Adrenal gland (tissue), 19 donors: ENCODE measurements at places on chromosomes 4 and X. TPM values are rescaled to one million over a fixed set of nuclear protein-coding genes. Genes with fewer than 3 reads are reported as not detected.

DNA sequence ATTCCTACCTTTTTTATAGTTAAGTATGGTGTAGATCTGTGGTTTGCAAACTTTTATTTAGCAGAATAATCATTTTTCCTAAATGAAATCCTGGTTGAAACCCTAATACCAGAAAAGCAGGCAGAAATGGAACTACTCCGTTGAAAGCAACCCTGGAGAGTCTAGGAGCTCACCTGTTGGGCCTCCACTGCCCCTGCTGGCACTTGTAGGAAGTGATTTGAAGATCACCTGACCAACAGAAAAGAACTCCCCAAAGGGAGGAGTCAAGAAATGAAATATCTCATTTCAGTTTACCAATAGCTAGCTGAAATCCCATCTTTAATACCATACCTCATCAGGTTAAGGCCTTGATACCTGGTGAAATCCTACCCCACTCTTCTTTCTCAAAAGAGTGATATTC is 277.1 kb downstream of the KLHL13 start:
- no peaks in the 10 kb centered on the region for H3K36me3 ChIP-seq
- H3K27ac ChIP-seq: no peak overlapping the region
- no peak overlapping the region for H3K4me3 ChIP-seq
- no peaks in the 10 kb centered on the region for H3K27me3 ChIP-seq
- no peaks in the 10 kb centered on the region for H3K4me1 ChIP-seq

DNA sequence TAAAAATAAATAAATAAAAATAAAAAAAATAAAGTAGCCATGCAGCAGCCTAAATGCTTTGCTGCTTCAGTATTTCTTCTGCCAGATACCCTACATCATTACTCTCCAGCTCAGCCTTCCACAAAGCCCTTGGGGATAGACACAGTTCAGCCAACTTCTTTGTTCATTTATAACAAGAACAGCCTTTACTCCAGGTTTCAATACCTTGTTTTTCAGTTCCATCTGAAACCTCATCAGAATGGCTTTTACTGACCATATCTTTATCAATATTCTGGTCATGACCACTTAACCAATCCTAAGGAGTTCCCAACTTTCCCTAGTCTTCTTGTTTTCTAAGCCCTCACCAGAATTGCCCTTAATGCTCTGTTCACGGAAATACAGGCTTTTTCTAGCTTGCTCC is 128.3 kb upstream of the MED14 start:
- H3K27ac ChIP-seq: no peak overlapping the region
- no peak overlapping the region for H3K4me3 ChIP-seq
- H3K4me1 ChIP-seq: no peaks in the 10 kb centered on the region
- no peaks in the 10 kb centered on the region for H3K36me3 ChIP-seq
- H3K27me3 ChIP-seq: no peaks in the 10 kb centered on the region
- no peak for DNase-seq

DNA sequence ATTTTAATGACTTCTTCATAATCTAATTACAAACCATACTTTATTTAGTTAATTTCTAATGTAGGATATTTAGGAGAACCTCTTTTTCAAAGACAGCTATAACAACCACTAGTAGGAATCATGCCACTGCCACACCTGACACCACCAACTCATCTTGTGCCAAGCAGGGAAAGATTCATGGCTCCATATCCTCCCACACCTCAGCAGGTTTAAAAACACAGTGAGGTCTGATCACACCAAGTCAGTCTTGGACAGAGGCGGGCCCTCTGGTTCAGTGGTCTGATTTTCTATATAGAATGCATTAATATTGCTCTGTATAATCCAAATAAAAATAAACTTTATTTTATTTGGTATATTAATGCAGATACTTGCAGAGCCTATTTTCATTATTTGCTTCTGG is 227.7 kb upstream of the TTC29 start:
- H3K27me3 ChIP-seq: no peaks in the 10 kb centered on the region
- H3K4me3 ChIP-seq: no peak overlapping the region
- no peak overlapping the region for H3K27ac ChIP-seq
- no peak for DNase-seq
- no peaks in the 10 kb centered on the region for H3K4me1 ChIP-seq
- H3K36me3 ChIP-seq: no peaks in the 10 kb centered on the region

ATP11C gene
- total RNA-seq: 17.2 TPM

DNA sequence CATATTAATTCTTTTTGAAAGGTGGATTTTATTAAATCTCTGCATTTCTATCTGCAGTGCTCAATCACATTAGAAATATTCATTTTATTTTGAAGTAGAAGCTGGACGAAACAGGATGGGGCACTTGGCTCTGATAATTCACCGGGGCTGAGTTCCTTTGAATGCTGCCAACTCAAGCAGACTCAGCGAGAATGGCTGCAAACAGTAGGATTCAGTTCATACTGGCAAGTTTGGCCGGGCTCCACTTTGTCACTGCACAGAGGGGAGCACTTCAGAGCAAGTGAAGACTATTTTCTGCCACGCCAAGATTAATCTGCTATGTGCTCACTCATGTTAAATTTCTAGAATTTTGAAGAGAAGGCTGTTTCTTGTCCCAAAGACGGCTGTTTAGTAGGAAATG is 30.7 kb upstream of the KLHL8 start:
- DNase-seq: no peak
- H3K36me3 ChIP-seq: no peaks in the 10 kb centered on the region
- H3K4me1 ChIP-seq: no peaks in the 10 kb centered on the region
- H3K4me3 ChIP-seq: no peak overlapping the region

GRCh38 chr4:159010563-159011260 is 92.2 kb upstream of the RAPGEF2 start:
- no peaks in the 10 kb centered on the region for H3K36me3 ChIP-seq
- peak; percentile 83 for DNase-seq
- no peaks in the 10 kb centered on the region for H3K27me3 ChIP-seq
- no peak overlapping the region for H3K27ac ChIP-seq
- peaks cover 7% of the 10 kb centered on the region for H3K4me1 ChIP-seq

DNA sequence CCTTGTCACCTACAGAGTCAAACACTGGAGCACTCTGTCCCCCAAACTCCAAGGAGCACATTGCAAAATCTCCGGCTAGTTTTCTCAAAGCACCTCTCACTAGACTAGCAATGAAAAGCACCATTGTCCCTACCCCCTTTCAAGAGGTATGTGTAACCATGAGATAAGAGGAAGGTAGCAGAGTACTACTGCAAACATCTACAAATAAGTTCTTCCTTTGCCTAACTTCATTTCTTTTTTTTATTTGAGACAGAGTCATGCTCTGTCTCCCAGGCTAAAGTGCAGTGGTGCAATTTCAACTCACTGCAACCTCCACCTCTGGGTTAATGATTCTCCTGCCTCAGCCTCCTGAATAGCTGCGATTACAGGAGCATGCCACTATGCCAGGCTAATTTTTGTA is 17.7 kb downstream of the PPP4R3C start:
- no peaks in the 10 kb centered on the region for H3K27me3 ChIP-seq
- no peaks in the 10 kb centered on the region for H3K36me3 ChIP-seq
- H3K4me3 ChIP-seq: no peak overlapping the region
- H3K27ac ChIP-seq: no peak overlapping the region
- DNase-seq: no peak

DNA sequence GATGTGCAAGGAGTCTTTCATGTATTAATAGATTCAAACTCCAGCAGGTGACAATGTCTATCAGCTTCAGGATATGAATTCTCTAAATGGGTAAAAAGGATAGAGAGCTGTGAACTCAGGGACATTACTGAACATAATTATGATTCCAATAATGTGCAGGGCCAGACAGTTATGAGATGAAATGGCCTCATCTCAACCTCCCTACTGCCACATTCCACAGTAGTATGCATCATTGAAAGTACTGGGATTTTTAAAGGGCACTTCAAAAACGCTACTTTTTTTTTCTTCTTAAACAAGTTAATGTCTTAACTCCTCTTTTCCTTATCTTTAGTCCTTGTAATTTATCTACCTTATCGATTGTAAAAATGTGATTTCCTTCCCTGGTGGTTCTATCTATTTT is 202.0 kb downstream of the APBB2 start:
- H3K4me1 ChIP-seq: no peaks in the 10 kb centered on the region
- H3K27ac ChIP-seq: no peak overlapping the region
- H3K36me3 ChIP-seq: no peaks in the 10 kb centered on the region
- H3K4me3 ChIP-seq: no peak overlapping the region
- DNase-seq: no peak
- H3K27me3 ChIP-seq: no peaks in the 10 kb centered on the region

DNA sequence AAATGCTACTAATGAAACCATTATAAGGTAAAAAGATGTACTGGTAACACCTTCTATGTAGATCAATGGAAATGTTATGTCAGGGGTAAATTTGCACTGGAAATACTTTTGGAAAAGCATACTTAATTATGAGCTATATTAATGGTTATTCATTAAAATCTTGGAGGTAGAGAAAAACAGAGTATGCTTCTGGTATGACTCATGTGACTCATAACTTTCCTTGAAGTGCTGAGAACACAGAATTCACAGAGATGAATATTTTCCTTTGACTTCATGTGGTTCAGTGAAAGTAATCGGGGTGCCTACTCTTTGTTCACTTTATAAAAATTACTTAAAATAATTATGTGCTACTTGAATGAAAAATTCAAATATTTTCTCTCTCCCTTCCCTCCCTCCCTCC is 254.2 kb downstream of the KCTD8 start:
- H3K36me3 ChIP-seq: no peaks in the 10 kb centered on the region
- DNase-seq: no peak
- H3K4me3 ChIP-seq: no peak overlapping the region
- no peaks in the 10 kb centered on the region for H3K27me3 ChIP-seq
- H3K4me1 ChIP-seq: no peaks in the 10 kb centered on the region
- no peak overlapping the region for H3K27ac ChIP-seq

GRCh38 chr4:153576443-153576774 is 107.7 kb upstream of the TLR2 start:
- H3K36me3 ChIP-seq: peaks cover 7% of the 10 kb centered on the region
- no peaks in the 10 kb centered on the region for H3K27me3 ChIP-seq
- peaks cover 14% of the 10 kb centered on the region for H3K4me1 ChIP-seq
- no peak overlapping the region for H3K4me3 ChIP-seq

NLGN3 gene
- 27.9 TPM for total RNA-seq

DNA sequence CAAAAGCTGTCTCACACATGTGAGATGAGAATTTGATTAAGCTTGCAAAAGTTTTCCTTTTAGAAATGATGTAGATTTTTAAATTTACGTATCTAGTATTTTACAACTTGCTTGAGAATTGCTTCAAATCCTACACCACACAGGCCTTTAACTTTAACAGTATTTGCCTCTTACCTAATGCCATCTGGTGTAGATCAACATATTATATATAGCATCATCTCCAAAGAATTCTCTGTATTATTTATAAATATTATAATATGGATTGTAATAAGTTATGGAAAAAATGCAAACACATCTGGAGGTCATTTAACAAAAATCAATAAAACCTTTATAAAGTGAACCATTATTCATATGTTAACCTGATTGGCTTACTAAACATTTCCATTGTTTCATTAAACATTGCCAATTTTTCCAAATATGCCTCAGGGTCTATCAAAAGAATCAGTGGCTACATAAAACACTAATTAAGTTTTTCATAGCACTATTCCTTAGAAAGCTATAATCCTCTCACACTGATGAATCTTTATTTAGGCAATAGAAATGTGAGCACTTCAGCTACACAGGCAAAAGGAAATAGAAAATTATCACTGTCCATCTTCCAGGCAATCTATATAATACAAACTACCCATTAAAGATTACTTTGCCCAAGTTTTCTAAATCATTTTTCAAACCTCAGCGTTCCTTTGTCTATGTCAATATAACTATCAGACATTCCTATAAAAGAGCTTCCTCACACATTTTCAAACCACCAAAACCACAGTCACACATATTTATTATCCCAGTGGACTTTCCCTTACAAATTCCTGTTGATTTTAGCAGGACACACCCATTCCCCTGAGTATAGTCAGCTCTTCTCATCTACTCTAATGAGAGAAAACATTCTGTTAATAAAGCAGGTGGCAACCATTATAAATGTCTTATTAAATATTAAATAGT is 83.5 kb upstream of the INTU start:
- H3K27me3 ChIP-seq: no peaks in the 10 kb centered on the region
- DNase-seq: no peak
- no peaks in the 10 kb centered on the region for H3K4me1 ChIP-seq
- H3K36me3 ChIP-seq: no peaks in the 10 kb centered on the region
- no peak overlapping the region for H3K27ac ChIP-seq

GRCh38 chrX:53682885-53683555 is 3.5 kb downstream of the HUWE1 start:
- no peak overlapping the region for H3K4me3 ChIP-seq
- no peaks in the 10 kb centered on the region for H3K4me1 ChIP-seq
- peak overlapping the region; percentile 89 for H3K27ac ChIP-seq
- peaks cover 13% of the 10 kb centered on the region for H3K36me3 ChIP-seq
- peak; percentile 58 for DNase-seq

UGT2B15 gene
- not detected for total RNA-seq

DNA sequence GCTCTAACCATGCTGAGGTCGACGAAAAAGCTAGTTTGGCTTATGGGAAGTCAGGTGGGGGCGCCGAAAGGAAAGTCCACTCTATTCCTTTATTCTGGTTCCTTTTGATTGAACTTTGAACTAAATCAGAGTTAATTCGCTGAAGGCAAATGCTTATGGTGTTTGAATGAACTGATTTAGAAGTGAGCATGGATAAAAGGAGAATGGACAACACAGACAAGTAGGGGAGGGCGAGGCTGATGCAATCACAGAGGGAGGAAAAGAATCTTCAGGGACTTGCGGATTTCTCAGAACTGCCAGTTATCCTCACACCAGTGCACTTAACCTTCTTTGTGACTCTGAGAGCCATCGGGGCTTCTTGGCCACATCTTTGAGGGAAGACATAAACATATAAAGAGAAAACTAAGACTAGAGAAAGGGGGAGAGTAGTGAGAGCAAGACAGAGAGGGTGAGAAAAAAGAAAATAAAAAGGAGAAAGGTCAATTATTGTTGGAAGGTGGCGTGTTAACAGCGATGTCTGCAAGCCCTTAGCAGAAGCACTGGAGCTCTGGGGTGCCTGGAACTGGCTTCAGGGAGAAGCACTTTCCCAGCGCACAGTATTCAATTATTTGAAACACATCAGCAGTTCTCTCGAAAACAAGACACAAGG is 79.6 kb upstream of the PLAC1 start:
- no peak for DNase-seq
- no peak overlapping the region for H3K4me3 ChIP-seq
- no peak overlapping the region for H3K27ac ChIP-seq
- no peaks in the 10 kb centered on the region for H3K4me1 ChIP-seq
- H3K27me3 ChIP-seq: peaks cover 18% of the 10 kb centered on the region
- H3K36me3 ChIP-seq: no peaks in the 10 kb centered on the region

DNA sequence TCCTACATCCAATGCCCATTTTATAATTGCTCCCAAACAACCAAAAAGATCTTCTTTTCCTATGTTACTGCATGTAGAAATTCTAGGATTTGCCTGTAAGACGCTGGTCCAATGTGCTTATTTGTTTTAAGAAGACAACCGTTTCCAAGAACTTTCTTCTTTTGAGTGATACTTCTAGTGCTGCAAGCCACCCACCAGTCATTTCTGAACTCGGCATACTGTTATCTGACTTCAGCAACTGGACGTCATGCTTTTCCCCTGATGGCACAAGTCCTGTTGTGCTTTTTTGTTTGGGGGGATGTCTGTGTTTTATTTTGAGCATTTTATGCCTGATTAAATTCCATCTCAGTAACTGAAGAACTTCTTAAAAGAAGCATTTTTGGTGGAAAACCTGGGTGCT is 16.0 kb upstream of the RAP1GDS1 start:
- no peaks in the 10 kb centered on the region for H3K27me3 ChIP-seq
- H3K27ac ChIP-seq: no peak overlapping the region
- H3K4me3 ChIP-seq: no peak overlapping the region
- no peaks in the 10 kb centered on the region for H3K36me3 ChIP-seq
- H3K4me1 ChIP-seq: no peaks in the 10 kb centered on the region
- DNase-seq: no peak

GRCh38 chr4:70754470-70754869 is 32.7 kb downstream of the RUFY3 start:
- DNase-seq: no peak
- H3K4me3 ChIP-seq: no peak overlapping the region
- H3K36me3 ChIP-seq: no peaks in the 10 kb centered on the region
- no peaks in the 10 kb centered on the region for H3K27me3 ChIP-seq
